ENCODE measurements at places on chromosomes 6 and 20.

- no peak for DNase-seq
Measured at GRCh38 chr20:32582659-32583580, 2.2 kb downstream of the NOL4L start.

- peak; percentile 11 for DNase-seq
Measured at GRCh38 chr6:1825926-1826325, 216.2 kb downstream of the FOXC1 start.

DNA sequence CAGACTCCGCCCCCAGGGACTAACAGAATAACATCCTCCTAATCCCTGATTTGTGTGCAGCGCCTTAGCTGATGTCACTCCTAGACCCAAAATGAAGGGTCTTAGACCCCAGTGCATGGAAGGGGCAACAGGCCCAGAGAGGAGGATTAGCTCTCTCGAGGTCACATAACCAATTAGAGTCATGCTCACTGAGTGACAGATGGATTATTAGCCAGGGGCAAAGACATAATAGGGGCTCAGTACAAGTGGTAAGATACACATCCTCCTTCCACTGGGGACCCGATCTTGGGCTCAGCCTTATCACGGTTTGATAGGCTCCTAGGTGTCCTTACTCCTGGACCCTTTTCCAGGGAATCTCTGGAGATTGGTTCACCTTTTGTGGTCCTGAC lies 858 bp downstream of the TP53INP2 start:
- no peak for DNase-seq

- no peak for DNase-seq
Measured at GRCh38 chr6:167510648-167511047, 185.8 kb downstream of the TTLL2 start.

DNA sequence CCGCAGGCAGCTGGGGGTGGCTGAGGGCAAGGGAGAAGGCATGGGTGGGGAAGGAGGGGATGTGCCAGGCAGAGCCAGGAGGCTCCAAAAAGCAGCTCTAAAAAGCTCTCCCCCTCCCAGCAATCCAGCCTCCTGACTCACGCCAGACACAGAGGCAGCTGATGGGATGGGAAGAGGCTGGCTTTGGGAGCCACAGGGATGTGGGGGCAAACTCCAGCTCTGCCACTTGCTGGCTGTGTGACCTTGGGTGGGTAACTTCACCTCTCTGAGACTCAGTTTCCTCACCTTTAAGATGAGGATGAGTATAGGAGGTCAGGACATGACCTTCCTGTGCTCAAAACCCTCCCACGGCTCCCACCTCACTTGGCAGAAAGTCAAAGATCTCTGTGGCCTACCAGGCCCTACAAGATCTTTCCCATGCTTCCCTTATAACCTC lies 148.9 kb downstream of the CEBPB start:
- peak; percentile 13 for DNase-seq

- peak; percentile 76 for DNase-seq
Measured at GRCh38 chr6:154721460-154721859, 11.8 kb upstream of the SCAF8 start.

DNA sequence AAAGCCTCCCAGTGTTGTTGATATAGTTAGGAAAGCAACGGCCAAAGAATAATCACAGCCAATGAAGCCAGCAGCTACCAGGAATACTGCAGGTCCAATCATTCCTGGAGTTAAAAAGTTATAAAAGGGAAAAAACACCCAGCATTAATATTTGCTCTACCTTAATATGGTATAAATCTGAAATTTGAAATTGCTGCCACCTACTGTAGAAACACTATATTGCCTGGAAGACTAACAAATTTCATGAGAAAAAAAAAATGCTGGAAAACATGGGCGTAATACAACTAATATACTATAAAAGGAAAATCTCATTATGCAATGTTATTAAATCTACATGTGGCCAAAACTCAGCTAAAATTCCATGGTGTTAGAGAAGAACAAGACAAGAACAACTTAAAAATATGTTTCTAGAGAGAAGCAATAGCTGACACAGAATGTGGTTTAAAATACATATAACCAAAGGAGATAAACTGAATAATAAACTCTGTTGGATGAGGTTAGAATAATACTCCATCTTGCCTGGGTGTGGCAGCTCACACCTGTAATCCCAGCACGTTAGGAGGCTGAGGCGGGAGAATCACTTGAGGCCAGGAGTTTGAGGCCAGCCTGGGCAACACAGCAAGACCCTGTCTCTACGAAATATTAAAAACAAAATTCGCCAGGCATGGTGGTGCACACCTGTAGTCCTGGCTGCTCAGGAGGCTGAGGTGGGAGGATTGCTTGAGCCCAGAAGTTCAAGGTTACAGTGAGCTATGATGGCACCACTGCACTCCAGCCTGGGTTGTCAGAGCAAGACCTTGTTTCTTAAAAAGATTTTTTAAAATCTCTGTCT lies 43.1 kb downstream of the SLC17A5 start:
- DNase-seq = peak; percentile 58

DNA sequence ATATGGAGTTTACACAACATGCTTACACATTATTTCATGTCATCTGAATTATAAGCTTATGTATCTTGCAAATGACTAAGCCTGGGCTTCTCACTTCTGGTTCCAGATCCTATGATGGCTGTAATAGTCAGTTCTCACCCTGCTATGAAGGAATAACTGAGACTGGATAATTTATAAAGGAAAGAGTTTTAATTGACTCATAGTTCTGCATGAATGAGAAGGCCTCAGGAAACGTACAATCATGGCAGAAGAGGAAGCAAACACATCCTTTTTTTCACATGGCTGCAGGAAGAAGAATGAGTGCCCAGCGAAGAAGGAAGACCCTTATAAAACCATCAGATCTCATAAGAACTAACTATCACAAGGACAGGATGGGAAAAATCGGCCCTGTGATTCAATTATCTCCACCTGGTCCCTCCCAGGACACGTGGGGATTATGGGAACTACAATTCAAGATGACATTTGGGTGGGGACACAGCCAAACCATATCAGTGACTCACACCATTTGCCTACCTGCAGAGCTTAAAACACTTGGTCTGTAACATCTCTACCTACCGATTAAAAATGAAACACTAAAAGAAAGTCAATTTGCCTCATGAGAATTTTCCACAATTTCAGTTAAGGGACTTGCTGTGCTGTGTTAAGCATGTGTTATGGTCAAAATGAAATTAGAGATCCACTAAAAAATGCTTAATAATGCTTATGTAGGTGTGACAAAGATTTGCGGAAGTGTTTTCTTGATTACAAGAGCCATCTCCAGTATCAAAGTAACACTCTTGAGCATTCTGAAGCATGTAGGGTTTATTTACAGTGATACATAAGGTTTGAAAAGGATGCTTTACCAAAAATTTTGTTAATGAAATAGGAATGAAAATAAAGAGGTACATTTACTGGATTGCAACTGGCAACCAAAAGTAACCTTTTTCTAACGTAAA lies 2.2 kb upstream of the RWDD1 start:
- DNase-seq = no peak

DNA sequence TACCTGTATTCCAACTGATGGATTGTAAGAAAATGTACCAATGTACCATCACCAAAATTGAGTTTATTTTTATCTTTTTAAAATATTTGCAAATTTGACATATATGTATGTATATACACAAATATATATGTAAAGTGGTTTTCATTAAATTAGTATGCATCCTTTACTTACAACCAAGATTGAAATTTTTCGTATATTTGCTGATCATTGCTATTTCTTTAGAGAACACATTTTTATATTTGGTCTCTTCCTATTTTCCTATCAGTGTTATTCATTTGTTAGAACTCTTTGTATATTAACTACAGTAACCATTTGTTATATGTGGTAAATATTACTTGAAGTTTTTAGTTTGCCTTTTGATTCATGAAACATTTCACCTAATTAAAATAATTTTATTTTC lies 74.2 kb downstream of the MTFR2 start:
- no peak for DNase-seq

- no peak for DNase-seq
Measured at GRCh38 chr20:32731882-32732266, 11.4 kb downstream of the COMMD7 start.

DNA sequence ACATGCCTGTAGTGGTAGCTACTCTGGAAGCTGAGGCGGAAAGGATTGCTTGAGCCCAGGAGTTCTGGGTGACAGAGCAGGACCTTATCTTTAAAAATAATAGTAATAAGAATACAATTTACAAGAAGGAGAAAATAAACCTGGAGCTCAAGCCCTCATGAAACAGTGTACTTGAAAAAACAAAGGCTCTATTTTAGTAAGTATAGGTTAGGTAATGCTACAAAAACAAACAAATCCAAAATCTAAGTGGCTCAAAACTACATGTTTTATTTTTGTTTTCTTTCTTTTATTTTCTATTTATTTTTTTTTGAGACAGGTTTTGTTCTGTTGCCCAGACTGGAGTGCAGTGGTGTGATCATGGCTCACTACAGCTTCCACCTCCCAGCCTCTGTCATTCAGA lies 57.6 kb upstream of the SLC23A2 start:
- DNase-seq = no peak

GRCh38 chr6:46756469-46757213 lies 9.9 kb downstream of the ANKRD66 start:
- DNase-seq = no peak

DNA sequence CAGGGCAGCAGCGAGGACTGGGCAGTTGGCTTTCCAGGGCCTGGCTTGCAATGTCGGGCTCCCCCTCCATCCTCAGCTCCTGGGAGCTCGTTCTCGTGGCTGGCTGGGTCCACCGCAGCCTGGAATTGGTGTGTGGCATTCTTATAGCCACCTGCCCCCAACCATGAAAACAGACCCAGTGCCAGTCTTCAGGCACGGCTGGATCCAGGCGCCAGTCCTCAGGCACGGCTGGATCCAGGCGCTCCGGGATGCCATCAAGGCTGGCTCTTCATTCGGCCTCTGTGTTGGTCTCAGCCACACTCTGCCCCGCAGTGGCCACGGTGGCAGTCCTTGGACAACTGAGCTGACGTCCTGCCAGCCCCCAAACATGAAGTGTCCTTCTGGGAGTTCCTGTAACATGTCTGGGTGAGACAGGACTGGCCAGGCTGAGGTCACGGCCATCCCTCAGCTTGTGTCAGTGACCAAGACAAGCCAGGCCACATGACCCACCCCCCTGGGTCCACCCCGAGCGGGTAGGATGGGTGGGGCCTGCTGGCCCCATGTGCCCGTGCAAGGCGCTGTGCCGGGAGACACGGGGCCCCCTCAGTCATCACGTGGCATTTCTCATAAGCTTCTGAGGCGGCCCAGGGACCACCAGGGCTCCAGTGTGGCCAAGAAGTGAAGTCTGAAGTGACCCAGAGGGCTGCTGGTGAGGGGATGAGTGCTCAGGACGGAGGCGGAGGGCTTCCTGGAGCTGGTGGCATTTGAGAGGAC lies 99.0 kb downstream of the TAF4 start:
- no peak for DNase-seq

- DNase-seq = no peak
Measured at GRCh38 chr20:47662483-47663353, 122.6 kb downstream of the SULF2 start.

DNA sequence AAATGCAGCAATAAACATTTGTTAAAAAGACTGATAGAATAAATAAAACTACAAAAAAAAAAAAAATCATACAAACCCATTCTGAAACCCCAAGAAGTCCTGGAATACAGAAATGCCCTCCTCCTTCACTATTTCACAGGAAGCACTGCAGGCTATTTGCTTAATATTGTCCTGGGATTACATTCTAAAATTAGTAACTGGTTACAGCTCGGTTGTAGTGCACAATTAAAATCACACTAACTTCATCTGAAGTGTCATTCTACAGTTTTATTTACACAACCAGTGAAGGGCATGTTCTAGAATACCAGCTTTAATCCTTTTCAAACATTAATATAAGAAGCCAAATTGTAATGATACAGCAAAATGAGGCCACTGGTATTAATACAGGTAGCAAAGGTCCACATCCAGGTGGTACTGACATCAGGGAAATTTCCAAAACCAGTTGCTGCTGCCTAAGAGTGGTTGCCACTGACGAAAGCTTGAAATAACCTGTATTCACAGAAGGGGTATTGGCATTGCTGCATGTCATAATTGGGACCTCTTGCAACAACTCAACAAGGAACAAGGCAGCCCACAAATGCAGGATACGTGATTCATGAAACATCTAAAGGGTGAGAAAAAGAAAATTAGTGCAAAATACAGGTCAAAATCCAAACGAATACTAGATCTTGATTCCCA lies 26.9 kb downstream of the AKIRIN2 start:
- DNase-seq = no peak

- peak; percentile 20 for DNase-seq
Measured at GRCh38 chr20:59032713-59033059, 551 bp upstream of the ATP5F1E start.

DNA sequence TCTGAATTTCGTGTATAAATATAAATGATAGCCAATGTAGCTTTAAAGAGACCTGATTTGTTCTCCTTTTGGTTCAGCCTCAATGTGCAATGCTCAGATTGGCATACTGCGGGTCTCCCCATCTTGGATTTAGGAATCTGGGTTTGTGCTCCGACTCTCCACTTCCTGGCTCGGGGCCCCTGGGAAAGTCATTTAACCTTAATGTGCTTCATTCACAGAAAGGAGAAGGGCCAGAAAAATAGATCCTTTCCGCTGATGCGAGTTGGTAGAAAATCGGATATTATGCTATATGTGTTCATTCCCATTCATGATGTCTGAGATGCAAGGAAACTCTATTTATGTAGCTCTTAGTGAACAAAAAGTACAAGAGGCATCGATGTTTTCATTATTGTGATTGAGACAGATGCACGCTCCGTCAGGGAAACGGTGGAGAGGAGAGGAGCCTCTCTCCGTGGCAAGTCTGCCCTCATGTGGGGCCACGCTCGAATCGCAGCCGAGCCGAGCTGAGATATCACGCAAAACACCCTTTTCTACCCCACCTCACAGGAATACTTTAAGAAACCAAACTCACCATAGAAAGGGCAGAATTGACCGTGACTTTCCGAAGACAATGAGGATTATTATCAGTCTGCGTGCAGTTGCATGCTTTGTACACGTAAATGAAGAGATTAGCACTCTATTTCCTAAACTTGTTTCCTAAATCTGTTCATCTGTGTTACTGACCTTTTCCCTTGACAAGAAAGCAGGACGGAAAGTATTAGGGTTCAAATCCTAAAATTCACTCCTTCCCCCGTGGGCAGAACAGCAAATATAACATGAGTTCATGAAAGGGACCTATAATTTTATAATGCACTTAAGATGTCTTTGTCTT lies 136.6 kb downstream of the COL9A1 start:
- DNase-seq = peak; percentile 8

DNA sequence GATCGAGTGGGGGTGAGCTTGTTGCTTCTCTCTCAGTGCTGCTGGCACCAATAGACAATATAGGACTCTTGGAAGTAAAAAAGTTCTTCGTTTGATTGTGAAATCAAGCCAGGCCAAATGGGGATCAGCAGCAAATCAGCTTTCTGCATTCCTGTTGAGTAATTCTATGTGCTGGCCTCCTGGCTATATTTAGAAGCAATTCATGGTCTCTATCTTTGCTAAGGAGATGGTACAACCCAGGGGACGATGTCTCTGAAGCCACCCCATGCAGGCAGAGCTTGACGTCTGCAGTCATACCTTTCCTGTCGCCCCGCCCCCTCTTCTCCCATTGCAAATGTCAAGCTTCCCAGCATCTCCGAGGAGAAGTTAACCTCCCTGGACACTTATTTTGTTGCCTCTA lies 199.1 kb downstream of the SCP2D1 start:
- peak; percentile 5 for DNase-seq
